Adipose tissue (tissue), 3 donors: ENCODE measurements at places on chromosomes 11 and 22. TPM values are rescaled to one million over a fixed set of nuclear protein-coding genes. Genes with fewer than 3 reads are reported as not detected.

Gene MYO7A
- polyA plus RNA-seq, result 6.4 TPM

Gene FXYD2
- polyA plus RNA-seq, result 0.85 TPM

Gene OSM
- 14.7 TPM for polyA plus RNA-seq

Gene TLCD5
- 3.6 TPM for polyA plus RNA-seq

Gene NPAS4
- not detected for polyA plus RNA-seq

Gene OR5I1
- polyA plus RNA-seq, result not detected

Gene ANGPTL5
- 0.73 TPM for polyA plus RNA-seq

Gene TEX54
- polyA plus RNA-seq, result not detected

Gene OOSP4A
- not detected for polyA plus RNA-seq

Gene OR52I1
- not detected for polyA plus RNA-seq

Gene ZNF70
- polyA plus RNA-seq, result 1.3 TPM

Gene GAS2
- 0.56 TPM for polyA plus RNA-seq

Gene OR8G5
- not detected for polyA plus RNA-seq

Gene ME3
- 29.4 TPM for polyA plus RNA-seq

Gene SCO2
- polyA plus RNA-seq, result 2.2 TPM

Gene IRF7
- 20.7 TPM for polyA plus RNA-seq

Gene OVCH2
- polyA plus RNA-seq, result not detected

Gene TUBA8
- polyA plus RNA-seq, result 10.9 TPM
